ENCODE measurements at places on chromosomes 6 and 20. TPM values are rescaled to one million over a fixed set of nuclear protein-coding genes. Genes with fewer than 3 reads are reported as not detected.

The FAM83D gene
- 17.7 TPM for total RNA-seq

The SRMS gene
- not detected for total RNA-seq

The HLA-DMB gene
- total RNA-seq, result 1.7 TPM

The EEF1E1 gene
- 35.8 TPM for total RNA-seq

The NKX2-4 gene
- not detected for total RNA-seq

The C20orf96 gene
- total RNA-seq, result 1.9 TPM

The FAM229B gene
- 18.0 TPM for total RNA-seq

The RTF2 gene
- total RNA-seq, result 80.3 TPM

The AVP gene
- total RNA-seq, result not detected

The CRISP3 gene
- total RNA-seq, result not detected

The PKHD1 gene
- not detected for total RNA-seq

The MYLK2 gene
- under 0.01 TPM for total RNA-seq

Data from fibroblast of villous mesenchyme (primary cell).